T-helper 1 cell (primary cell): ENCODE measurements at places on chromosomes 11 and 22.

DNA sequence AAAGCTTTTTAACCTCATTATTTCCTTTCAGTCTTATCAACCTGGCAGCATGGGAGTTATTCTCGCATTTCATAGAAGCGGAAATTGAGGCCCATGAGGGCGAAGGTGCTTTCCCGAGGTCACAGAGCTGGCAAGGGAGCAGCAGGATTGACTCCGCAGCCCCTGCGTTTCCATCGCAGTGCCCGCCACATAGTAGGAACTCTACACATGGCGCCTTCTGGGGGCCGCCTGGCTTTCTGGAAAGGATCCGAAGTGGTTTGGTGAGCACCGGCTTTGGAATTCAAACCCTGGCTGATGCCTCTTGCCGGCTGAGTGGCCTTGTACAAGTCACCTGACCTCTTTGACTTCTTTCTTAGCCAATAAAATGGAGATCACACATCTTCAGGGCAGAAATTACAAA, 93.4 kb downstream of the CEP164 start:
- DNase-seq, result no peak

DNA sequence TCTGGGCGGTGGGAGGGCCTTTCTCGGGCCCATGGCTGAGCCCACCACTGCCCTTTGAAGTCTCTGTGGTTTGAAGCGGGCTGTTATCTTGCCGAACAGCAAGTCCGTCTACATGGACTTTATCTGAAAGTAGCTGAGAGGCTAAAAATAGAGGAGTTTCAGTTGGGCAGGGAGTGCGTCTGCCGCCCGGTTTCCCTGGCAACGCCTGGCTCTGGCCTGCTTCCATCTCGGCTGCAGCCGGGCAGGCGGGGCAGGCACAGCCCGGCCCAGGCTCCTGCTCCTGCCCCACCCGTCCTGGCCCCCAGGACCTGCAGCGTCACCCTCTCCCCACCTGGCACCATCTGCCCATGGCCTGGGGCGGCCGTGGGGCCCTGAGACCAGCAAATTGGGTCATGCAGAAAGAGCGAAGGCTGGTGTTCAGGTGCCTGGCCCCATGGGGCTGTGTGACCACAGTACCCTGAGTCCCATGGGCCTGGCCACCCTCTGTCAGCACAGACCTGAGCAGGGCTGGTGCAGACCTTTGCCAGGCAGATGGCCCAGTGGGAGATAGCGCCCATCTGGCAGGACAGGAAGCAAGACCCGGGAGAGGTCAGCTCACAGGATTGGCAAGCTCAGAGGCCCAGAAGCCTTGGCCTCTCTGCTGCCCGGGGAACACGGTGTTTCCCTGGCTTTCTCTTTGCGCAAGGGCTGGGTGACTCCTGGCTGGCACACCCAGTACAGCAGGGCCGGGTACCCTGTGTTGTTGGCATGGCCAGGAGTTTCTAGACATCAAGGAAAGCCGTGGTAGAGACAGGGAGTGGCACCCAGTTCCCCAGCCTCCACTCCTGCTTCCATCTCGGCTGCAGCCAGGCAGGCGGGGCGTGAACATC, 79.1 kb upstream of the KCNQ1OT1 start:
- peak; percentile 4 for DNase-seq

DNA sequence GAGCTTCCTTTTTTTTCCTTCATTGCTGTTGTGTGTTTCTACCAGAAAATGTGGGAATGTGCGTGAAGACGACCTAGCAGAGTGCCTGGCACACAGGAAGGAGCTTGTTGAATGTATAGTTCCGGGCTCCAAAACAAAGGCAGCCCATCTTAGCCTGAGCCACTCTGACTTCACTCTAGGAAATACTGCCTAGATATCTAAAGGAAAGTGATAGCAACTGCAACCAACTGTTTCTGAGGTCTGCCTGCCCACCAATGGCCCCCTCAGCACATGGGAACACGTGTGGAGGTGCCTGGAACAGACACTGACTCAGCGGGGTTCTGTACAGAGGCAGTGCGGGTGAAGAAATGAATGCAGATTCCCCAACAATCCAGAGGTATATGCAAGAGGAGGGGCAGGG, 14.7 kb upstream of the XBP1 start:
- DNase-seq, result no peak

GRCh38 chr22:33467620-33468095, 409.5 kb upstream of the SYN3 start:
- DNase-seq, result no peak

- DNase-seq, result no peak
Measured at GRCh38 chr11:3613998-3614741, 27.6 kb downstream of the ART5 start.

DNA sequence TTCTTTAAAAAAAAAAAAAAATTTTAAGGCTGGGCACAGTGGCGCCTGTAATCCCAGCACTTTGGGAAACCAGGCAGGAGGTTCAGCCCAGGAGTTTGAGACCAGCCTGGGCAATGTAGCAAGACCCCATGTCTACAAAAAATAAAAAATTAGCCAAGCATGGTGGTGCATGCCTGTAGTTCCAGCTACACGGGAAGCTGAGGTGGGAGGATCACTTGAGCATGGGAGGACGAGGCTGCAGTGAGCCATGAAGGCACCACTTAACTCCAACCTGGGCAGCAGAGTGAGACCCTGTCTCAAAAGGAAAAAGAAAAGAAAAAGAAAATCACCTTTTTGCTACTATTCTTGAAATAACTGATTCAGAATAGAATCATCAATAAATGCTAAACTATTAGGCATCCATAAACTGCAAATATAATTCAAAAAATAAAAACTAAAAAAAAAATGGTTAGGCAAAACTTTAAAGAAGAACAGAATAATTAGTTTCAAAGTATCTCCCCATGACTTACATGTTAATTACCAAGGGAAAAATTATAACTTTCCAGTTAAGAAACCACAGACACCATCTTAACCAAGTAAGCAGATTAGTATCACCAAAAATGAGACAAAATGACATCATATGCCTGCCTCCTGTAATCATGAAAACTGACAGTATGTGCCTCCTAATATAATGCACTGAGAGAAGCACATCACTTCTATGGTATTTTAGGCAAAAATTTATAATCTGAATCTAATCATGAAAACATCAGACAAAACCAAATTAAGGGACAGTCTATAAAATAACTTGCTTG, 63.6 kb downstream of the DENND5A start:
- peak; percentile 10 for DNase-seq

DNA sequence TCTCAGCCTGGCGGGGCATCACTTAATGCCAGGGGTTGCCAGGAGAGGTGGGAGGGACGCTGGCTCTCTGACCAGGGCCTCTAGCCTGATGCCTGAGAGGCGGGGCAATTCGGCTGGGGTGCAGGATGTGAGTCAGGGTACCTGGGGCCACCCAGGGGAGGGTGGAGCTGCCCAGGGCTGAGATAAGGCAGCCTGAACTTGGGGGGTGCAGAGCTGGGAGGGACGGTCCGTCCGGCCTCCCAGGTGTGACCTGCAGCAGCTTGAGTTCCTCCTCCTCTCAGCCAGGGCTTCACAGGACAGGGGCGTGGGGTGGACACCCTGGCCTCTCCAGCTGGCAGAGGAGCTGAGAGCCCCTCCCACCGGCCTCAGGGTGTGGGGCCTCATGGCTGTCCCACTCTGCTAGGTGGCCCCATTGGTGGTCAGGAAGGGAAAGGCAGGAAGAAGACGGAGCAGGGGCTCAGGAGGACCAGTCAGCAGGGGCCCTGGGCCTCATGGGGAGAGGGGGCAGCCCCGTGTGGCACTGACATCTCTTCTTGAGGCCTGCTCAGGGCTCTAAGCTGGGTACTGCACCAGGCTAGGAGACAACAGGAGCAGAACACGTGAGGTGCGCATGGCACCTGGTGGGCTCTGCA, 942 bp upstream of the RPS6KA4 start:
- DNase-seq, result no peak

GRCh38 chr11:33941637-33942160, 49.8 kb upstream of the LMO2 start:
- DNase-seq, result no peak

- no peak for DNase-seq
Measured at GRCh38 chr11:12048936-12049790, 40.7 kb upstream of the DKK3 start.

GRCh38 chr22:19446603-19447329, 745 bp downstream of the C22orf39 start:
- DNase-seq, result no peak

- DNase-seq, result no peak
Measured at GRCh38 chr11:2913776-2914175, 15.4 kb downstream of the PHLDA2 start.

- no peak for DNase-seq
Measured at GRCh38 chr11:40129266-40129665, 1330.2 kb downstream of the LRRC4C start.

GRCh38 chr22:35315141-35315854, 15.6 kb downstream of the TOM1 start:
- DNase-seq, result no peak
